ENCODE measurements at places on chromosomes 7 and 10. TPM values are rescaled to one million over a fixed set of nuclear protein-coding genes. Genes with fewer than 3 reads are reported as not detected.

Gene OR2A42
- total RNA-seq: not detected

Gene NEUROG3
- total RNA-seq: not detected

Gene STOX1
- total RNA-seq: 0.64 TPM

Gene ELFN1
- total RNA-seq: 0.68 TPM

Gene ANKRD26
- 9.6 TPM for total RNA-seq

Gene ZNF425
- 3.5 TPM for total RNA-seq

Gene NRAP
- not detected for total RNA-seq

Gene HKDC1
- total RNA-seq: not detected

Gene CALY
- not detected for total RNA-seq

Gene ITPRID1
- not detected for total RNA-seq

Gene PGAM2
- total RNA-seq: not detected

Gene HHEX
- 2.3 TPM for total RNA-seq

Gene ASIC3
- total RNA-seq: 0.37 TPM

Gene CDH23
- 0.31 TPM for total RNA-seq

Gene EPO
- not detected for total RNA-seq

Gene LBX1
- total RNA-seq: not detected

Gene POMZP3
- total RNA-seq: 2.0 TPM

Gene PTER
- 15.2 TPM for total RNA-seq

Gene DNAH11
- total RNA-seq: not detected

Gene ANKRD1
- total RNA-seq: 1.6 TPM

Gene OR13A1
- not detected for total RNA-seq

Gene C10orf53
- total RNA-seq: not detected

Gene IGFBP3
- 1,022 TPM for total RNA-seq

Gene ADCYAP1R1
- 0.69 TPM for total RNA-seq

Gene ANKRD7
- total RNA-seq: 0.44 TPM

Gene IGF2BP3
- 17.7 TPM for total RNA-seq

Gene SMKR1
- total RNA-seq: not detected

Gene ACTR3C
- total RNA-seq: not detected

Gene STN1
- total RNA-seq: 18.8 TPM

Gene KIAA1549
- total RNA-seq: 1.4 TPM

Gene CAPZA2
- total RNA-seq: 64.8 TPM

Gene CYP2W1
- not detected for total RNA-seq

Gene KNDC1
- 0.29 TPM for total RNA-seq

Gene ZCCHC24
- 88.7 TPM for total RNA-seq

Gene TAS2R4
- 0.12 TPM for total RNA-seq

Gene FMC1
- total RNA-seq: 4.4 TPM

Gene TACC2
- total RNA-seq: 6.4 TPM

Gene CYP3A7
- total RNA-seq: not detected

Gene CYP2C18
- total RNA-seq: not detected

Gene STRIP2
- total RNA-seq: 0.88 TPM

Gene EEPD1
- 5.3 TPM for total RNA-seq

Gene CLIP2
- total RNA-seq: 31.9 TPM

Gene RPP38
- 13.2 TPM for total RNA-seq

Gene FAM241B
- not detected for total RNA-seq

Gene AASS
- total RNA-seq: 11.7 TPM

Gene NAT16
- not detected for total RNA-seq

Gene GTF2IRD1
- 5.8 TPM for total RNA-seq

Gene GIMAP2
- 2.9 TPM for total RNA-seq

Gene CALHM1
- total RNA-seq: not detected

Gene BEND7
- 0.64 TPM for total RNA-seq

Gene CDK6
- total RNA-seq: 14.4 TPM

Gene CPN1
- not detected for total RNA-seq

Gene C7orf57
- not detected for total RNA-seq

Gene SLC18A2
- not detected for total RNA-seq

Gene SFTPA1
- total RNA-seq: not detected

Gene CFAP69
- total RNA-seq: 8.4 TPM

Gene DHX32
- 29.8 TPM for total RNA-seq

Gene RELN
- 0.12 TPM for total RNA-seq

Gene SERPINE1
- 408 TPM for total RNA-seq

Gene GJD4
- not detected for total RNA-seq
